ENCODE measurements at places on chromosomes 4 and X.

DNA sequence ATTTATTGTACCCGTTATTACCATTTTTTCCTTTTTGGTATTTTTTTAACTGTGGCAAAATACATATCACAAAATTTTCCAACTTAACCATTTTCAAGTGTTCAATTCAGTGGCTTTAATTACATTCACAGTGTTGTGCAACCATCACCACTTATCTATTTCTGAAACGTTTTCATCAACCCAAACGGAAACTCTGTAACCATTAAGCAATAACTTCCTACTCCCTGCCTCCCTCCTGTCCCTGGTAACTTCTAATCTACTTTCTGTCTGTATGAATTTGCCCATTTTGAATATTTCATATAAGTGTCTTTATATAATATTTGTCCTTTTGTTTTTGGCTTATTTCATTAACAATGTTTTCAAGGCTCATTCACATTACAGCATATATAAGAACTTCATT is 57.4 kb upstream of the MSN start:
- DNase-seq: no peak

DNA sequence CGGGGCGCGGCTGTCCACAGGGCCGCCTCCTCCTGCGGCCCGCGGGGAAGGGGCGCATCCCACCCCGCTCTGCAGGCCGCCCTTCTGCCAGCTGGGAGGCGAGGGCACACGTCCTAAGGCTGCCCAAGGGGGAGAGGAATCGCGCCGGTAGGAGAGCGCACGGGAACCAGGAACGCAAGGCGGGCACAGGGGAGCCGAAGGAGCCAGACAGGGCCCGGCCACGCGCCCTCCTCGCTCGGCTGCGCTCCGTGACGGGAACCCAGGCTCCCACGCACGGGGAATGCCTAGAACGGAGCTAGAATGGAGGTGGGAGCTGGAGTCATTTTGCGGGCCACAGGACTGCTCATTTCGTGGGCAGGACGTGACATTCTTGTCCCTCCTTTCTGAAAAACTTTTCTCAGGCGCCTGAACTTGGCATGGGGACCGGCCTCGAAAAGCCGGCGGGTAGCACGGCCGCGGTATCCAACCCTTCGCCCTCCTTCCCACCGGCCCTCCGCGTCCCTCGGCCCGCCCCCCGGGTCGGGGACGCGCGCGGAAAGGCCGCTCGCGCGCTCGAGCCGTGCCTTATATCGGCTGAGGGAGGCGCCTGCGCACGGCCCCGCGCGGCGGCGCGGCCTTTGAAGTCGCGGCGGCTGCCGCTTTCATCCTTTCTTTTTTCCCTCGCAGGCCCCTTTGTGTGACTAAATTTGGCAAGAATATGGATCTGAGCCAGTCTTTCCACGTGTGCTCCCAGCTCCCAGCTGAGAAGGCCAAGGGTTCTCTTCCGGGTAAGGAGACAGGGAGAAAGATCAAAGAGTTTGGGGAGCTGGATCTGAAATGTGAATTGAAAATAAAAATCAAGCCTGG is 4.2 kb upstream of the LEF1 start:
- peak; percentile 79 for DNase-seq

DNA sequence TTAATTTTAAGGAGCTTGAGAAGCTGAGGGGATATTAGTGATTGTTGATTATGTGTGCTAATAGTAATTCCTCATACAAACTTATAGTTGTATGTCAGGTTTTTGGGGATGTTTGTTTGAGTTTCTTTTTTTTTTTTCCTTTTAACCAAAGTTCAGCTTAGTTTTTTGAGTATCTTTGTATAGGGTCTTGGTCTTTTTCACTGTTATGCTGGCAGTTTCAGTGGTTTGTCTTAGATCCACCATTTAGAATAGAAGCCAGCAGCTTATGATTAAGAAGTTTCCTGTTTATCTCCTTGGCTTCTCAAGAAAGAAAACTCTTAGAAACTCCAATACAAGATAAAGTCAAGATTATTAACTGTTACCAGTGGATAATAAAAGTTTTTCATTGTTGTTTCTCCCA is 16.1 kb downstream of the CPEB2 start:
- DNase-seq: no peak

- no peak for DNase-seq
These were observed 1.8 kb upstream of the OTUD4 start for GRCh38 chr4:145182222-145182621.

GRCh38 chr4:158624889-158625478 is 46.7 kb downstream of the C4orf46 start:
- DNase-seq: peak; percentile 35

GRCh38 chr4:142909908-142910307 is 63.8 kb upstream of the INPP4B start:
- DNase-seq: no peak

DNA sequence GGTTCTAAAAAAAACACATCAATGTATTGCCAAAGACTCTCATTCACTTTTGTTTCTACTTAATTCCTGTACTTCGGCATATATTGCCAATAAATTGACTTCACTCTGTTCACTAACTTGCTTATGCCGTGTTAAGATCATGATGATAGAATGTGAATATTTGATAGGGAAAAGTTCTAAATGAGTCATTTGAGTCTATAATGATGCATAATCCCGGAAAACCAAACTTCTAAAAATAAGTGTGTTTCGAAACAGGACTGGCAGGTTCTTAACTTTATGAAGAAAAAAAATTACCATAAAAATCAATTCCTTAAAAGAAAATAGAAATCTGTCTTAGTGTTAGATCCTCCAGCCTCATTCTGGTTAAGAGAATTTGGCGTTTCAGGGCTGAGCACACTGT is 387.5 kb upstream of the FTHL17 start:
- DNase-seq: no peak

DNA sequence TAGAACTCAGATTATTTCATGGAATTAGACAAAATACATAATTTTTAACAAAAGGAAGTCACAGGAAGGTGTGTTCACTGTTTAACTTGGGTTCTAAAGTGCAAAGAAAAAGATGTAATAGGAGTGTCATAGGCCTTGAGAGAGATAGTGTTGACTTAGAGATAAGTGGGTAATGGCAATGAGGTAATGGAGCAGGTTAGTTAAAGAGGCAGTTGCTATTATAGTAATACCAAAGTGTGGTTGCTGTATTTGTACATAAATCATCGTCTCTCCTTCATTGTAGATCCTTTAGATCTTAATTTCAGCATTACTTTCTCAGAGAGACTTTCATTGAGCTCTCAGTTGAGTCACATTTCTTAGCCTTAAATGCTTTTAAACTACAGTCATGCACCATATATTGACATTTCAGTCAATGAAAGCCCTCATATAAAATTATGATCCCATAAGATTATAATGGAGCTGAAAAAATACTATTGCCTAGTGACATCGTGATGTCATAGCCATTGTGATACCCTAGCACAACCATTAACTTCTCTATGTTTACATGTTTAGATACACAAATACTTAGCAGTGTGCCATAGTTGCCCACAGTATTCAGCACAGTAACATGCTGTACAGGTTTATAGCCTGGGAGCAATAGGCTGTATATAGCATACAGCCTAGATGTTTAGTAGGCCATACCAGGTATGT is 245.4 kb downstream of the ADGRL3 start:
- DNase-seq: no peak

Data from D341Med (cell line).